ENCODE measurements at places on chromosomes 16 and 17. TPM values are rescaled to one million over a fixed set of nuclear protein-coding genes. Genes with fewer than 3 reads are reported as not detected.

PRR35 gene
- total RNA-seq = 0.13 TPM

HCRT gene
- total RNA-seq = 0.13 TPM

PKMYT1 gene
- 3.6 TPM for total RNA-seq

DNA sequence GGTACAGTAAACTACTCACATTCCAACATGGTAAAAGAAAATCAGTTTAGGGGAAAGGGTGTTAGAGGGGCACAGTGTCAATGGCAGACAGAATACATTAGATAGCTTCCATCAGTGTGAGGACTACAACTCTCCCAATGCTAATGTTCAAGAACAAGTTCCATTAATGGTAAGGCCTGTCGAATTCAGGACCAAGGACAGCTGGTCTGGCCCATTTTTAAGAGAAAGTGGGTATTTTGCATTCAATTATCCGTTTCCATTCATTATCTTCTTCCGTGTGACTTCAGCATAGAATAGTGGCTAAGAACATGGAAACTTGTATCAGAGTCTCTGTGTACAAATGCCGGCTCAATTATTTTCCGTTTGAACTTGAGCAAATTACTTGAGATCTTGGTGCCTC lies 98.4 kb downstream of the XYLT1 start:
- DNase-seq = no peak

HSD17B2 gene
- 0.31 TPM for total RNA-seq

DNA sequence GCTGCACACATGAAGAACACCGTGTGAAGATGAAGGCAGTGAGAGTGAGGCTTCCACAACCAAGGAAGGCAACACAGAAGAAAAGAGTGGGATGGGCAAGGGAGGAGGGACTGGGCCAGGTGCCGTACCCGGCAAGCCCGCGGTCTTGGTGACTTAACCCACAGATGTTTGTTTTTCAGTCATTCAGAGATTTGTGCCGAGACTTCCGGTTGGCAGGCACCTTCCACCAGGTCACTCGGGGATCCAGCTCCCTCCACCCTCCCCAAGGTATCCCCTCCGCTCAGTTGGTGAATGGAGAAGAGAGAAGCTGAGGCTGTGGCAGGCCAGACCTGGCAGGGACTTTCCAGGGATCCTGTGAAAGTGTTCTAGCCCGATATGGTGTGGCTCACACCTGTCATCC lies 4.9 kb upstream of the KREMEN2 start:
- DNase-seq = no peak

DNA sequence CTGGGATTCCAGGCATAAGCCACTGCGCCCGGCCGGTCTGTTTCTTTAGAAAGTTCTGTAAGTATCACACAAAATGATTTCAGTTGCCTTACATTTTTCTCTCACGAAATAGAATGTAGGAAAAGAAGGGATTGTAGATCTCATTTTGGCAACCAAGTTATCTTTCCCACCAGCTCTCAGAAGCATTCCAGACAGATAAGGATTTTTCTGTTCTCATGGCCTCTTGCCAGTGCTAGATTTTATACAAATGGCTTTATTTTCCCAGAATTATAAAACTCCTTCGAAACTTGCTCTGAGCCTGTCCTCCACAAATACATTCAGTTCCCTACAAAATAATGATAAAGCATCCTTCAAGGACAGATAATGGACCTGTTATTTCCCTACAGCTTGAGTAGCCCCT lies 46.9 kb downstream of the LCMT1 start:
- no peak for DNase-seq

GRCh38 chr17:41496803-41497484 lies 7.2 kb upstream of the KRT36 start:
- DNase-seq = peak; percentile 38

GRCh38 chr17:7887482-7888183 lies 956 bp upstream of the CHD3 start:
- peak; percentile 99 for DNase-seq

DNA sequence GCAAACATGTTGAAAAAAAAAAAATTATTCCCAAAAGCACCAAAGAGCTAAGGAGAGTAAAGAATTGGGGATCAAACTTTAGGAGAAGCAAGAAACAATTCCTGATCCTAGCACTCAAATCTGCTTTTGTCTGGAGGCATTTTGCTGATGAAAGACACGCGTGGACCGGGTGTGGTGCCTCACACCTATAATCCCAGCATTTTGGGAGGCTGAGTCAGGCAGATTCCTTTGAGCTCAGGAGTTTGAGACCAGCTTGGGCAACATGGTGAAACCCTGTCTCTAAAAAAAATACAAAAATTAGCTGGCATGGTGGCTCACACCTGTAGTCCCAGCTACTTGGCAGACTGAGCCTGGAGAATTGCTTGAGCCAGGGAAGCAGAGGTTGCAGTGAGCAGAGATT lies 35.4 kb downstream of the ZFP90 start:
- no peak for DNase-seq

- peak; percentile 69 for DNase-seq
Observed at GRCh38 chr16:88461331-88462269, 8.5 kb downstream of the ZFPM1 start.

DNA sequence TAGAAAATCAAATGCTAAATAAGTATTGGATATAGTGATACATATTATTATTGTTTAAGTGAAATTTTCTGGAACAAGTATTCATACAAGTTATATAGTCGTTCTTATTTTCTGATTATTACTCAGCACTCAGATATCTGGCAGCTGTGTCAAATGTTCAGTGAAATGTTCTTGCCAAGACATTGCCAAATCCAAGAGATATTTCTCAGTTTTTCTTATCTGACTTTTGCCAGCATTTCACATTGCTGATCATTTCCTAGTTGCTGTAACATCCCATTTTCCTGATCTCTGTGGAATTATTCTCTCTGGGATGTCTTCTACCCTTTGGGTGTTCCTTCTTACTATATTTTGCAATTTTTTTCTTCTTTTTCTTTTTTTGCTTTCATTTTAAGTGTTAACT lies 262.3 kb downstream of the KIF2B start:
- peak; percentile 30 for DNase-seq

XYLT2 gene
- 25.3 TPM for total RNA-seq

DNA sequence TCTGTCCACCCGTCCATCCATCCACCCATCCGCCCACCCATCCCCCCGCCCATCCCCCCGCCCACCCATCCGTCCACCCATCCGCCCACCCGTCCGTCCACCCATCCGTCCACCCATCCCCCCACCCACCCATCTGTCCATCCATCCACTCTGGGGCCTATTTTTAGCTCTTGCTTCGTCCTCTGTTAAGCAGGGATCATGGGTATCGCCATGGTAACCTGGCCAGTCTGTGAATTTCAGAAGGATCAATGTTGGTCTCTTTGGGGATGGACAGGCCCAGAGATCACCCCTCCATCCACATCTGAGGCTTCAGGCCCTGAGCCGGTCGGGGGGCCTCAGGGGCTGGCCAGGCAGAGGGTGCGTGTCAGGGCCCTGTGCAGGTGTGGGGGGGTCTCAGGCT lies 15.2 kb upstream of the DPEP1 start:
- no peak for DNase-seq

- DNase-seq = peak; percentile 33
Observed at GRCh38 chr17:75181608-75182318, 996 bp downstream of the SUMO2 start.

- no peak for DNase-seq
Observed at GRCh38 chr16:49281480-49281842, at the start of gene CBLN1. Gene CBLN1, minus strand, starts transcription at chr16:49281838. Its CDS starts 373 bp downstream, at chr16:49281465.

GRCh38 chr16:6193718-6194117 lies 1096.1 kb upstream of the EEF2KMT start:
- DNase-seq = peak; percentile 20

- DNase-seq = no peak
Observed at GRCh38 chr16:85242140-85242539, 129.9 kb upstream of the CIBAR2 start.

BICDL2 gene
- not detected for total RNA-seq

GRCh38 chr17:42667088-42667951 lies 8.2 kb downstream of the TUBG2 start:
- peak; percentile 50 for DNase-seq

GRCh38 chr17:77304051-77304745 lies 163.4 kb downstream of the SEC14L1 start:
- DNase-seq = no peak

KRT33A gene
- not detected for total RNA-seq

FAM20A gene
- 5.7 TPM for total RNA-seq

KRT32 gene
- not detected for total RNA-seq

DNA sequence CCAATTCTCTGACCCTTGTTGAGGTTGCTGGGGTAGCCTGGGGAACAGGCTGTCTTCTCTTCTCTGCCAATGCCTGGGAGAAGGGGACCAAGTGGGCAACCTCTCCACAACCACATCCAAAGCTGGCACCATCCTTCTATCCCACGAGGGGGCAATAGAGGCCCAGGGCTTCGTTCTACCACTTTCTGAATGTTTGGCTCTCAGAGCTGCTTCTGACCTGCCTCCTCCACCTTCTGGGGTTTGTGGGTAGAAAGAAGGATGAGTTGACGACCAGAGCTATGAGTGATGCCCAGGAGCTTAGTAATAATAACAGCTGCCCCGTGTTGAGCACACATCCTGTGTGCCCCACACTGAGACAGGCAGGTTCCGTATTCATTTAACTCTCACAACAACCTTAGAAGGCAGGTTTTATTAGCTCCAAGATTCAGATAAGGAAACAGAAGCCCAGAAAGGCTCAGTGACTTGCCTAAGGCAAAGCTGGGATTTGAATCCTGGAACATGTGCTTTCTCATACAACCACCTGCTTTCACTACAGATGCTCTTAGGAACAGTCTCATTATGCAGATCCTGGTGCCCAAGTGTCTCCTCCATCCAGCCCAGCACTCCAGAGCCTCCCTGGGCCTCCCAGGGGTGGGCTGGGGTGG lies 11.1 kb downstream of the TSPOAP1 start:
- DNase-seq = no peak

KRT27 gene
- 0.18 TPM for total RNA-seq

KRT40 gene
- total RNA-seq = 11.0 TPM

KRT26 gene
- total RNA-seq = not detected

GRCh38 chr17:27596566-27597187 lies 34.3 kb upstream of the LGALS9 start:
- no peak for DNase-seq

SLFN14 gene
- total RNA-seq = 0.22 TPM

DNA sequence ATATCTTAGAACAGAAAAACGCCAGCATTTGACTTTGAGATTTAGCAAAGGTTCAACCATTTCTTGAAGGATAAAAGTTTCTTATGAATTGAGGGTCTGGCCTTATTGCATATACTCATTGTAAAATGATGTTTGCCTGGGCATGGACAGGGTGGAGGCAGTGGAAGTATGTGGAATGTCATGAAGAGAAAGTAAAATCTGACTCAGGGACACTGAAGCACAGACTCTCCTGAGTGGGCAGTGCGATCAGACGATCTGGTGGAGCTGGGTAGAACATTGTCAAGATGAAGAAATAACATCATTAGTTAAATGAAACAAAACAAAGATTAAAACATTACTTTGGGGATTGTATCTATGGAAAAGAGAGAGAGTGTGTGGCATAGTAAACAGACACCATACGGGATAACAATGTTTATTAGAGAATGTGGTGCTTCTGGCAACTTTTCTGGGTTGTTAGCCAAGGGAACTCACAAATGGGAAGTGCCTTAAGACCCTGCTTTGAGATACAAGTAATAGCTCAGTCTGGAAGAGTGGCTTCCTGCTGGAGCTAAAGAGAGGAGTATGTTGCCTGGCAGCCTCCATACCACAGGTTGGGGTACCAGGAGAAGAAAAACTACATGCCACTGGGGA lies 4.4 kb downstream of the MAP3K3 start:
- no peak for DNase-seq

DNA sequence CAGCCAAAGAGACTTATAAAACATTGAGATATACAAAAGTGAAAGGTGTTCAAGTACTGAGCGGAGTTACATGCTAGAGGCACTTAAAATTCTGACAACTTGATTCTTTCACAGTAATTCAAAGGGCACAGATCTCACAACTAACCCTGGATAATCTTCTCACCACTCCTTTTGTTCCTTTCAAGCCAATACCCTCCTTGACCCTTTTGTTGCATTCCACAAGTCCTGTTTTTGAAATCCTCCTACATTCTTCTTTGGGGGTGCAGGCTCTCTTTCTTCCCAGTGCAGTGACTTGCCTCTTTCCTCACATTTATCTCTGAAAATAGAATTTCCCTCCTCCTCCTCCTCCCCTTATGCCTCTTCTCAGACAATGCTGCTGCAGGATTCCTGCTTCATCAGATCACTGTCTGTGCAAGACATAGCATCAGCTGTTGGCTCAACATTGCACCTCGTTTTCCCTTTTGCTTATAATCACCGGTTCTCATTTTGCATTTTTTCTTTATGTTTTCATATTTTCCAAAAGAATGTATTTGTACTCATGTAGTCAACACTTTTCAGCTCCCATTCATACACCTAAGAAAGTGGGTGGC lies 199.3 kb downstream of the CDH8 start:
- peak; percentile 11 for DNase-seq

GPS1 gene
- 69.6 TPM for total RNA-seq

- DNase-seq = peak; percentile 56
Observed at GRCh38 chr16:90019543-90020259, 445 bp upstream of the DBNDD1 start.

DNA sequence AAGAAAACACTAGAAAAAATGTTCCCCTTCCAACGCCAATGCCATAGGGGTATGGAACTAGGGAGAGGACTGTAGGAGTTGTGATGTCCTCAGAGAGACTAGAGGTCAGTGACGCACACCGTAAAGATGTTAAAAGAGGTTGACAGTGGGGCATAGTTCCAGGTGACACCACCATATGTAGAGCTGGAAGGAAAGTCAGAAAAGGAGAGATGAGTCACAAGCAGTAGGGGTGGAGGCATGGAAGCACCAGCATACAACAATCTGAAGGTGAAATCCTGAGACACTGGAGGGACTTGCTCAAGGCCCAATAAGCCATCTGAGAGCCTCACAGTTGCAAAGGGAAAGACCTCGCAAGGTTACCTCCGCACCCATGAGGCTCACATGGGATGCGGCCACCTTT lies 76.0 kb downstream of the ZNF18 start:
- no peak for DNase-seq

KRTAP1-5 gene
- total RNA-seq = not detected

DNA sequence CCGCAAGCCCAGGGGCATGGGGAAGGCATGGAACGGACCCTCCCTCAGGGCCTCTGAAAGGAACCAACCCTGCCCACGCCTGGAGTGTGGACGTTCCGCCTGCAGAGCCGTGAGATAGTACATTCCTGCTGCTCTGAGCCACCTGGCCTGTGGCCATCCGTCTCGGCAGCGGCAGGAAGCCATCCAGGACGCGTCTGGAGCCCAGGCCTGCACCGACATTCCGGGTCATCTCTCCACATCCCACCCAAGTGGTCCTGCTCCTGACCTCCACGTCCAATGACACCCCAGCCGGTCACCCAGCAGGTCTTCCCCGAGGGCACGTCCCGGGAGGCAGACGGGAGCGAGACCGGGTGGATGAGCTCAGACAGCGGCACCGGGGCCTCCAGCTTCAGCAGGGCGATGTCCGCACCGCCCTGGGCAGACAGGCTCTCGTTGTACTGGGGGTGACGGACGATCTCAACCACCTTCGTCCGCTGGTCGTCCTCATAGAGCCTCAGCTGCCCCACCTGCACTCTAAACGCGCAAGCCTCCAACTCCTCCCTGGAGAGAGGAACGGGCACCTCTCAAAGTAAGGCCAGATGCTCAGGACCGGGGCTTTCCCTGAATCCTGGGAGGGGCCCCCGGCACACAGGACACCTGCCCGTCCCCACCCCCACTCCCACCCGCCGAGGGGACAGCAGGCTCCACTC lies 21.3 kb upstream of the UBE2I start:
- DNase-seq = no peak

GRCh38 chr16:70689970-70690891 lies 4.4 kb upstream of the MTSS2 start:
- peak; percentile 91 for DNase-seq

- DNase-seq = peak; percentile 40
Observed at GRCh38 chr16:7887316-7887715, 554.7 kb downstream of the RBFOX1 start.

PRAC2 gene
- not detected for total RNA-seq

- no peak for DNase-seq
Observed at GRCh38 chr17:72970246-72970645, 122.2 kb downstream of the SLC39A11 start.
